NCI-H524 treated with DMSO at 0.1 percent for 48 hours (cell line): ENCODE measurements at places on chromosomes 1 and 21.

DNA sequence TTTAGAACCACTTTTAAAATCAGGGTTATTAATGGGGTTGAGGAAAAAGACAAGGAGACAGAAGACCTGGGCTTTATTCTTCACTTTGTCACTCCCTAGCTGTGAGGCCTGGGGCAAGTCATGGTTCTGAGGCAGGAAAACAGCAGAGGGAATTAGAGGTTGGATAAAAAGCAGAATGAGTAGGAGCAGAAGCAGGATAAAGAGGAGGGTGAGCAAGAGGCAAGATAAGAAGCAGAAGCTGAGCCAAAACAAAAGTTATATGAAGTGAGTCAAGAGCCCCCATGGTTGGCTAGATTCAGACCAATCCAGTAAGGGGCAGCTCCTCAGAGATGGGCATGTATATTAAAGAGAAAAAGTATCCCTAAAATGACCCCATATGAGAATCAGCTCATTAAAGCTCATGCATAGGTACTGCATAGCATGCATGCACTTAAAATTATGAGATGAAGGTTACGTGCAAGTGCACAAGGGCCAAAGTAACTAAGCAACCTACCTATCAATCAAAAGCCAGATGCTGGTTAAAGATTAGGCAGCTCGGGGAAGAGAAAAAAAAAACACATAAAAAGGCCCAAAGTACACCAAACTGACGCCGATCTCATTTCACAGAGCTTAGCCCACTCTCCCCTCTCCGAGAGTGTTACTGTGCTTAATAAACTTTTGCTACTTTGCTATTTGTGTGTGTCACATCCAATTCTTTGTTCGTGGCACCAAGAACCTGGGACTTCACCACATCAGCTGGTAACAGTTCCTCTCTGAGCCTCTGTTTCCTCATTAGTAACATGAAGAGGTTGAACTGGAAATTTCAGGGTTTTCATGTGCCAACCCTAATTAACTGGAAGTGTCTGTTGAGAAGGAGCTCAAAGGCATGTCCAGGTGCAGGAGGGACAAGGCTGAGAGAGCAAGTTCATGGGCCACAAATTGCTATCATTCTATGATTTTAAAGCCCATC lies 2.2 kb downstream of the AVPR1B start:
- DNase-seq = no peak

DNA sequence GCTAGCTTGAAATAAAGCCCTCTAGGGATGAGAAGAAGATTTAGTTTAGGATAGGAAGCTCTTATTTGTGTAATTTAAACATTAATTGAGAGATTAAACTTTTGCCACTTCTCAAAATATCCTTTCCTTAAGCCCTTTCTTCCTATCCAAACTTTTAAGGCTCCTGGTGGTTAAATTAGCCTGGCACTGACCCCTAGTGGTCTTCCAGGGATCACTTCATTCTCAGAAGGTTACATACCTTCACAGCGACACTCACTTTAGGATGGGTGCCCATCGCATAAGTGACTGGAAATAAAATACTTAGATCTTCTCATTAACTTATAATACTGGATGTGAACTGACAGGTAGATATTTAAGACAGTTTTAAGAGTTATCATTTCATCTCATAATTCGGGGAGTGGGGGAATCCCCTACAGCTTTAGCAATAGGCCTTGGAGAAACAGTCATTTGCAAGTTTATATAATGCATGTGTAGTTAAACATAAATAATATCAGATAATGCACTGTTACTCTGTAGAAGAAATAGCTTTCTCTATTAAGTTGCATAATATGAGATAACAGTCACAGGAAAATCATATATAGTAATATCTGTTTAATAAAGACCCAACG lies 7.4 kb downstream of the LHX9 start:
- peak; percentile 6 for DNase-seq

GRCh38 chr1:246800756-246801155 lies 76.5 kb downstream of the SCCPDH start:
- no peak for DNase-seq

- no peak for DNase-seq
These were observed 44.5 kb downstream of the CBS start for GRCh38 chr21:43031121-43031619.

- no peak for DNase-seq
These were observed 9.8 kb downstream of the PDZK1IP1 start for GRCh38 chr1:47179988-47180563.

GRCh38 chr1:71706029-71706671 lies 576.2 kb downstream of the NEGR1 start:
- DNase-seq = no peak

- DNase-seq = no peak
These were observed 5.7 kb downstream of the QSOX1 start for GRCh38 chr1:180160357-180160756.
